ENCODE measurements at places on chromosomes 12 and 14. TPM values are rescaled to one million over a fixed set of nuclear protein-coding genes. Genes with fewer than 3 reads are reported as not detected.

TXNDC16 gene
- 3.6 TPM for total RNA-seq

YBX3 gene
- total RNA-seq: 167 TPM

TMEM233 gene
- not detected for total RNA-seq

SALL2 gene
- 4.7 TPM for total RNA-seq

BEGAIN gene
- total RNA-seq: not detected

RPAP3 gene
- 12.9 TPM for total RNA-seq

PIWIL1 gene
- not detected for total RNA-seq

EIF2B2 gene
- 44.4 TPM for total RNA-seq

FAM90A1 gene
- total RNA-seq: 0.16 TPM

HELB gene
- total RNA-seq: 4.0 TPM

IL31 gene
- total RNA-seq: not detected

RAB15 gene
- total RNA-seq: 7.8 TPM

CCDC38 gene
- total RNA-seq: not detected

CISTR gene
- not detected for total RNA-seq

RILPL2 gene
- 3.9 TPM for total RNA-seq

RASSF9 gene
- 2.3 TPM for total RNA-seq

CABP1 gene
- 0.32 TPM for total RNA-seq

SLC17A8 gene
- total RNA-seq: not detected

RNF31 gene
- total RNA-seq: 53.8 TPM

NXPH4 gene
- 2.3 TPM for total RNA-seq

BEST3 gene
- not detected for total RNA-seq

GUCY2C gene
- not detected for total RNA-seq

C14orf180 gene
- total RNA-seq: not detected

PLEKHG7 gene
- not detected for total RNA-seq

NELL2 gene
- not detected for total RNA-seq

PRKD1 gene
- 8.0 TPM for total RNA-seq

Measured in hair follicle dermal papilla cell (primary cell).